Bone marrow (tissue), 2 donors: ENCODE measurements at places on chromosomes 1 and 21.
A peak's percentile ranks its signal among the peaks of the same experiment; 100 is the strongest.

DNA sequence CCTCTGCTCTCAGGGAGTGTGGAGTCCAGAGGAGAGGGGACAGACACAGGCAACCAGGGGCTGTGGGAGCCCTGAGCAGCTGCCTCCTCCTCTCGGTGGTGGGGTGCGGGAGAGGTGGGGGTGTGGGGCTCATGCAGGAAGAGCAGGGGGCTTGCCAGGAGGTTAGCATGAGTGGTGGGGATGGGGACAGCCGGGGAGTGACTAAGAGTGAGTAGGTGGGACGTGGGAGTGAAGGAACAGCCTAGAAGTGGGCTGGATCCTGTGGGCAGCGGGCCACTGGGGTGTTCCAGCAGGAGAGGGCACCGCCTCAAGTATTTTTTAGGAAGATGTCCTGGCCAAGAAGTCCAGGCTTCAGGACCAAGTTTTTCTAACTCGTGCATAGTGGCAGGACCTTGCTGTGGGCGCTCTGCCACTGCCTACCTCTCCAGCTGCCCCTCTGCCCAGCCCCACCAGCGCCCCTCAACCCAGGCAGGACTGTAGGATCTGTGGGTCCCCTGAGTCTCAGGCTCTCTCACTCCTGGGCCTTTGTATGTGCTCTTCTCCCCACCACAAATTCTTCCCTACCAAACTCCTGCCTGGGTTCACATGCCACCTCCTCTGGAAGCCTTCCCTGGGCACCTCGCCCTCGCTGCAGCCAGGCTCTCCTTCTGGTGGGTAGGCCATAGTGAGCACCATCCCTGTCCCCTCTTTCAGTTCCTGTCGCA, 18.8 kb upstream of the LHX4 start:
- DNase-seq = no peak

DNA sequence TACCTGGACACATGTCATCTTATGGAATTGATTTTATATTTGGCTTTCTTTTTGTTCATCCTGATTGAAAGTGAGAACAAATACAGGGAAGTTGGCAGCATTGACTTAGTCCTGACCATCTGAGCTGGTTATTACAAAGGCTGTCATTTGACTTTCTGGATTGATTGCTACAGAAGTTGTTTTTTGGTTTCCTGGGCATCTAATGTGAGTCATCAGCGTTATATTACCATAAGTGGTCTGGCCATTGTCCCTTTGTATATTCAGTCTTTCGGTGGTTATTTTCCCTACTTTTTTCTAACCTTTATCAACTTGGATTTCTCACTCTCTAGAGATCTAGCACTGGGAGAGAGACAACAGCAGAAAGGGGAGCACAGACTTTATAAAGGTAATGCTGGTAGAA, 1646.5 kb downstream of the MRPL39 start:
- DNase-seq = no peak

- no peak for DNase-seq
Observed at GRCh38 chr1:7187112-7187493, 401.8 kb downstream of the CAMTA1 start.

DNA sequence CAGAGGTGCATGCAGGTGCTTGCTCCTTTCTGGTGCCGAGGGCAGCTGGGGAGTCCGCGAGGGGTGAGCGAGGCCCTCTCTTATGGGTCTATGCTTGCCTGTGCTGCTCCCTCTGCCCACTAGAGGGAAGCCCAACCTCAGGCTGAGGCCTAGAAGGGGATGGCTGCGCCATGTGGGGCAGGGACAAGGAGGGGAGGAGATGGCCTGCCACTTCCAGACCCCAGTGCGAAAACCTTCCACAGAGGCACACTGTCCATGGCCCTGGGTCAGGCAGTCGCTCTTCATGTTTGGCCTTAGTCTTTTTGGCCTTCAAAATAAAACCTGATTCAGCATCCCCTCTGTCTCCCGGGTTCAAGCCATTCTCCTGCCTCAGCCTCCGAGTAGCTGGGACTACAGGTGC, 14.0 kb downstream of the RHBG start:
- peak; percentile 33 for DNase-seq

DNA sequence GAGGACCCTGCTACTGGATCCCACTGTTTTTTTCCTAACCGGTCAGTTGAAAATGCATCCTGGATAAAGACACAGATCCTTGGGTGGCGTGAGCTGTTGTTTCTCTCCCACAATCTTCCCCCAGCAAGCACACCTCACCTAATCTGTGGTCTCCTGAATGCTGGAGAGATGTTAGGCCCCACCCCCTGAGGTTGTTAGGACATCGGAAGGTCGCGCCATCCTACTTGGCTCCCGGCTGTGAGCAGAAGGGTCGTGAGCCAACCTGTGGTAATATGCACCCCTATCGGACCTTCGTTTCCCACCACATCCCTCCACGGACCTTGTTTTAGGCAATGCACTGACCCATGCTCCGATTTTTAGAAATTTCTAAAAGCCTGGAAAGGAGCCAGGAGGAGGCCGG, 89.9 kb upstream of the IPO9 start:
- DNase-seq = no peak

GRCh38 chr1:2978691-2979190, 42.5 kb upstream of the ACTRT2 start:
- DNase-seq = no peak

DNA sequence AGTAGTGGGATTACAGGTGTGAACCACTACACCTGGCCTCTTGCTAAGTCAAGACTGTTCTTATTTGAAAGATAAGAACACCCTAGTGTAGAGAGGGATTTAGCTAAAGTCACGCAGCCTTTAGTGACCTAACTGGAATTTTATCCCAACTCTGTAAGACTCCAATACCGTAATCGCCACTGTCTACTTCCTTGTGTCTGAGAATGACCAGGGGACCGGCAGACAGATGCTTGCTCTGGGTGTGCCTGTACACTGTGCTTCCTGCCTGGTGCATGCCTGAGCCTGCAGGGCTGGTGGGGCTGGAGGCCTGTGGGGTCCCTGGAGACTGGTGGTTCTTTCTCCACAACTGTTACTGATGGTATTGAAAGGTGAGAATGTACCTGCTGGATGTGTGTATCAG, 15.3 kb downstream of the MFSD2A start:
- no peak for DNase-seq

DNA sequence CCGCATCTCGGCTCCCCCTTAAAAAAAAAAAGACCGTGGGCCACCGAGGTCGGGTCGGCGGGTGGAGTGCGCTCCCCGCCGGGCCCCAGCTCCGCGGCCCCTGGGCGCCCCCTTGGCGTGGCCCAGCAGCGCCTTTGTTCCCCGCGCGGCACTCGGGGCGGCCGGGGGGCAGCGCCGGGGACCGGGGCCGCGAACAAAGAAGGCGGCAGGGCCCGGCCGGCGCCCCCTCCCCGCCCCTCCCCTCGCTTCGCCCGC, 571 bp downstream of the MARCKSL1 start:
- DNase-seq = no peak

DNA sequence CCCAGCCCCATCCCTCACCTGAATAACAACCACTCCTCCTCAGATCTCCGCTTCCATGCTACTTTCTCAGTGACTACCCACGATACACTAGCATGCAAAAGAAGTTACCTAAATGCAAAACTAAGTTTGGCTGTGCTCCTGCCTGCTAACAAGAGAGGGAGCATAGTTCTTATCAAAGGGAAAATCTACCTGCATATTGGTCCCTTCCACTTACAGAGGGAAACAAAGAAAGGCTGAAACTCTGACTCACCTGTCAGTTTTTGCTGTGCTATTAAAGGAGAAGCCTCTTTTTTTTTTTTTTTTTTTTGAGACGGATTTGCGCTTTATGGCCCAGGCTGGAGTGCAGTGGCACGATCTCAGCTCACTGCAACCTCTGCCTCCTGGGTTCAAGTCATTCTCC, 43.8 kb upstream of the RAVER2 start:
- no peak for DNase-seq

DNA sequence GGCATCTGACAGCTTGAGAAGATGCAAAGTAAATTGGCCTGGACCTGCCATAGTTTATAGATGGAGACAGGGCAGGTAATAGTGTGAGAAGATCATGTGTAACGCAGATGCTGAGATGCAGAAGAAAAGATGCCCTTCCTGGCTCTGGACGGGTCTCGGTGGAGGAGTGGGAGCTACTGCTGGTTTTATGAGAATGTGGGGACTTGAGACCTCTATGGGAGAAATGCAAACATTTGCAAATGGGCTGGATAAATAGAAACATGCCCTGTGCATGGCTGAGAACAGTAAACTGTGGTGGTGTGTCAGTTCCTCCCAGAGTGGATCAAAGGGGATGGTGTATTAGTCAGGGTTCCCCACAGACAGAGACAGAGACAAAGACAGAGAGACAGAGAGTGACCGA, 21.9 kb downstream of the UBASH3A start:
- no peak for DNase-seq

DNA sequence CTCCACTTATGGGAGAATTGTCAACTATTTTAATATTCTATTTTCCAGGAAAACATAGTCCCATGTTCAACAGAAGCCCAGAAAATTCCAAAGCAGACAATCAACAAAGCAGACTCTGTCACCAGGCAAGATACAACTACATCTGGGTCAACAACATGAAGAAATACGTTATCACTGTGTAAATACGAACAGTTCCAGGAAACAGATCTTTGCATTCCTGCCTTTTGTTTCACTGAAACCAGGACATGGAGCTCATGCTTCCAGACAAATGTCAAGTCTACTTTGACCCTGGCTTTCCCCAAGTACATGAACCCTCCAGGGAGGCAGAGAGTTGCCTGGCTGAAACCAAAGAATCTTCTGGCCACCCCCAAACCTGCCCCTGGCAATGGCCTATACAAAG, 106.7 kb downstream of the SETD4 start:
- DNase-seq = no peak

DNA sequence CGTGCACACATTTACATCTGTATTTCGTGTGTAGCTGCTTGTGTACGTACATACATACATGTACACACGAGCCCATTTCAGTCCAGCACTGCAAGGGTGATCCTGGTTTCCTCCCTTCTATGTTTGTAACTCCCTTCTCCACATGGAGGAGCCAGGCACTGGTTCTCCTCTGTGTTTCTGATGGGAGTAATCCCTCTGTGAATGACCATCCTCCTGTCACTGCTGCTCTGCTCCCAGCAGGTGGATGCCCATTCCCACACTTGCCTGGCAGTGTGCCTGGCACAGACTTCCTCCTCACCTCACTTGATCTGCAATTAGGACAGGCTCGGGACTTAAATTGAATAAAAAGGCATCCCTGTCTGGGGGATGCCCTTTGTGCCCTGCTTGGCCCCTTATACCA, 37.1 kb downstream of the TRAPPC10 start:
- no peak for DNase-seq

DNA sequence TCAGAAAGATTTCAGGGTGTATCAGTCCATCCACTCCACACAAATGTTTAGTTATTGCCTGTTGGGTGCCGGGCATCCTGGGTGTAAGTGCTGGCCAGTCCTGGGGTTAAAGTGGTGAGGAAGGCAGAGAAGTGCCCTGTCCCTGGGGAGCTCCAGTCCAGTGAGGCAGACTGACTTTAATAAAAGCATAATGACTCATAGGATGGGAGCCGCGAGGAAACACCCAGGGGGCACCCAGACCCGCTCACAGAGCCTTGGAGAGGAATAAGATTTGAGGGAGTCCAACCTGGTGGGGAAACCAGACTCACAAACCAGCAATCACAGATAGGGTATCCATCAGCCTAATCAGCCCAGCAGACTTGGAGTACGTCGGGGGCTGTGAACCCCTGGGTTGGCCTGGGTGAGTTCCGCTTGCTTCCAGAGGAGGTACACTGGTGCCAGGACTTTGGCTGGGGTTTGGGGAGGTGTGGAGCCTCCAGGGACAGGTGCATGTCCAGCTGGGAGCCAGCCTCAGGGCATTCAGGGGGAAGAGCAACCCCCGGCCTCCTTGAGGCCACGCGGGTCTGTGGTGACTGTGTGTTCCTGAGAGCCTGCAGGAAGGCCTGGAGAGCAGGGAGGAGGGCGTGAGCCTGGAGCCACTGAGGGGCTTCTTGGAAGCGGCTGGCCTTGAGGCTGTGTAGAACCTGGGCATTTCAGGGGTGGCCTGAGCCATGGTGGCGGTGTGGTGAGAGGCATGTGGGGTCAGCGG, 3.7 kb downstream of the PEAR1 start:
- DNase-seq = no peak

GRCh38 chr1:44786138-44786840, 1.7 kb downstream of the BEST4 start:
- peak; percentile 38 for DNase-seq

DNA sequence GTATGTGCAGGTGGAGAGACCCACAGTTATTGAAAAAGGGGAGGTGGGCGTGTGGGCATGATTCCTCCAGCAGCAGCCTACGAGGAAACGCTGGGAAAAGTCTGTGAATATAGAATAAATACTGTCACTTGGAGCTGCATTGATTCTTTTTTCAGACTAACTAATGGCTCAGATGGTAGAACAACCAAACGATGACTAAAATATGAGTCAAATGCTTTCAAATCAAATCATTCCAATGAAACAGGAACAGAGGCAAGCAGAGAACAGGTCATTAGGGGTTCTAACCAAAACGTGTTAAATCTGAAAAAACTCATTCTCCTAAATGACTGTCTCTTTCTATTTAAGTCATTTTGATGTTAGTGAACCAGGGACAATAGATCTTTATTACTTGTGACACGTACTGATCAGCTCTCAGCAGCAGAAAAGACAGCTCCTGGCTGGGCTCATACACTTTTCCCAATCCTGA, 35.1 kb upstream of the SEC16B start:
- DNase-seq = no peak

DNA sequence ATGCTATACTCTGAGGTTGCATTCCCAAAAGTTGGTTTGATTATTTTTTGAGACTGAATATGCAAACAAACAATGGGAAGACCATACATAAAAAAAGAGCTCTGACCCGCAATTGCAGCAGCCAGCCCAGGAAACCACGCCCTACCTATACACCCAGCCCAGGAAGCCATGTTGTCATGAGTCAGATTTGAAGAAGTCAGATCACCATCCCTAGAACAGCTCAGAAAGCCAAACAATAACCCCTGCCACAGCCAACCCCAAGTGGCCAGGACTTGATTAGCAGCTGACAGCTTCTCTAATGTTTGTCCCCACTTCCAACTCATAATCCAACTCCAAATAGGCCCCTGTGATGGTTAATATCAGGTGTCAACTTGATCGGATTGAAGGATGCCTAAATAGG, 621.9 kb downstream of the NPHP4 start:
- no peak for DNase-seq

DNA sequence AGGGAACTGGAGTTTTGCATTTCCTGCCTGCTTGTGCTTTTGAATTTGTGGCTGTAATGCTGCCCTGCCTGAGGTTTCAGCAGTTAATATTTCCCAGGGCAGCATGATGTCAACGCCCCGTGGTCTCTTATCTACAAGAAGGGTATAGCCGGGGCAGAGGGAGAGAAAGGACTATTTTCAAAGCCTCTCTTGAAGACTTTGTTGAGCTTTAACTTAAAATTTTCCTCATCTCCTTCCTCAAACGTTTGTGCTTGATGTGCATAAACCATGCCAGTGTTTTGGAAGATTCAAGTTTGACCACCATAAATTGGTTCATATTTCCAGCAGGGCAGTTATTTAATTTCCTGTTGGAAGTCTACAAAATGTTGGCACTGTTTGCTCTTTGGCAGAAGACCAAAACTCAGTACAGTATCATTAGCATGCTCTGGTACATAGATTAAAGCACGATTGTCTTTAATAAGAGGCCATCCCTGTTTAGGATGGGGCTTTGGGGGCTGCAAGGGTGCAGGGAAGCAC, 43.4 kb downstream of the ROR1 start:
- DNase-seq = no peak
